DMS79 (cell line): ENCODE measurements at places on chromosomes 4 and X.
A peak's percentile ranks its signal among the peaks of the same experiment; 100 is the strongest.

DNA sequence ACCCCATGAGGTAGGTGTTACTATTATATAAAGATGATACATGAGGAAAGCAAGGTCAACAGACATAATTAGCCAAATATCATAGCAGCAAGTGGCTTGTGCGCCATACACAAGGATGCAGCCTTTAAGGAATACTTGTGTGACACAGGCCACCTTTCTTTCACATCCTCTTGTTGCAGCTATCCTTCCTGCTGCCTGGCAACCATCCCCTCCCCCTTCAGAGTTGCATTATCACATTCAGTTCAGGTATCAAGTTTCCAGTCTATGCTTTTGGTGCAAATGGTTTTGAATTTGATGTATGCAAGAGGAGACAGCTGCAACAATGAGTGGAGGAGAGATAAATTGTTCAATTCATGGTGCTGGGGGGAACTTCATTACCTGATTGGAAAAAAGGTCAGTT, 6.4 kb downstream of the ZCCHC18 start:
- DNase-seq, result no peak

GRCh38 chr4:53991821-53992220, 72.6 kb downstream of the CHIC2 start:
- DNase-seq, result no peak

- no peak for DNase-seq
Observed at GRCh38 chr4:105558277-105558676, 5.9 kb downstream of the ARHGEF38 start.

DNA sequence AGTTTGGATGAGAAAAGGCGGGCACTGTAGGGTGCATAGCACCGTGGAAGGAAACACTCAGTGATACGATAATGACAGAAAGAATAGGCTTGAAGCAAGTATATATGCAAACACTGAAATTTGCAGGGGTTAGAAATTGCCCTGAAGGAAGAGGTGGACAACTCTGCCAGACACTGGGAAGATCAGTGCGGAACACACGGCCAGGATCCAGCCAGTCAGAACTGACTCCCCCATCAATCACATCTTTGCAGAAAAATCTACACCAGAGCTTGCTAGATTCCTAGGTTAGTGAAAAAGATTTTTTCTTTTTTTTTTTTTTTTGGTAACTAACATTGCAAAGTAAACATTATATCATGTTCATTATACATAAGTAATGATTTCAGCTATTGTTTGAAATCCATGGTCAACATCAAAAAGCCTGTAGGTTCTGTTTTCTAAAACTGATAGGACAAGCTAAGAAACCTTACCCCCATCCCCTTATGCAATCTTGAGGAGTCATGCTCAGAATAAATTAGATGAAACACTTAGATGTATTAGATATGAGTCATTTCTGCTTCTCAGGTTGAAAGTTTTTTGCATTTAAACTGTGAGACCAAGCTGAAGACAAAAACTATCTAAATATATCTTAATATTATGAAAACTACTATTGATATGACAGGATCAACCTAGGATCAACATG, 38.9 kb downstream of the TRIML1 start:
- DNase-seq, result no peak

GRCh38 chr4:138686106-138686835, 329.3 kb upstream of the NOCT start:
- DNase-seq, result no peak

GRCh38 chr4:86543560-86544309, 50.4 kb upstream of the PTPN13 start:
- no peak for DNase-seq

GRCh38 chrX:56233682-56234081, 1.5 kb downstream of the KLF8 start:
- peak; percentile 62 for DNase-seq

DNA sequence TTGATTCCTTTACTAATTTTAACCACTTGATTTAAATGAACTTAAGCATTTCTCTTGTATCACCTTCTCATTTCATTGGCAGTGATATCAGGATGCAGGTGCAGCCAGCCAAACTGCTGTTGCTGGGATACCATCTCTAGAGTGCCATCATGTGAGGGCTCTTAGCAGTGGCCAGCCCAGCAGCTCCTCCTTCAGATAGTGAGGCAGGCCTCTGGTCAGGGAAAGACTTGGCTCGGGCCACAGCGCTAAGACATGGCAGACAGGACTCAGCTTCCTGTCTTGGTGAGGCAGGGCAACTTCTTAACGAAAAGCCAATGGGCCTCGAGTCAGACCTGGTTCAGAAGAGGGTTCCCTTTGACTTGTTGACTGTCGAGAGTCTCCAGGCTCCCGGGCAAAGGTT, 50.0 kb downstream of the NOP14 start:
- peak; percentile 42 for DNase-seq

GRCh38 chrX:83516597-83516996, 8.5 kb downstream of the POU3F4 start:
- DNase-seq, result no peak

DNA sequence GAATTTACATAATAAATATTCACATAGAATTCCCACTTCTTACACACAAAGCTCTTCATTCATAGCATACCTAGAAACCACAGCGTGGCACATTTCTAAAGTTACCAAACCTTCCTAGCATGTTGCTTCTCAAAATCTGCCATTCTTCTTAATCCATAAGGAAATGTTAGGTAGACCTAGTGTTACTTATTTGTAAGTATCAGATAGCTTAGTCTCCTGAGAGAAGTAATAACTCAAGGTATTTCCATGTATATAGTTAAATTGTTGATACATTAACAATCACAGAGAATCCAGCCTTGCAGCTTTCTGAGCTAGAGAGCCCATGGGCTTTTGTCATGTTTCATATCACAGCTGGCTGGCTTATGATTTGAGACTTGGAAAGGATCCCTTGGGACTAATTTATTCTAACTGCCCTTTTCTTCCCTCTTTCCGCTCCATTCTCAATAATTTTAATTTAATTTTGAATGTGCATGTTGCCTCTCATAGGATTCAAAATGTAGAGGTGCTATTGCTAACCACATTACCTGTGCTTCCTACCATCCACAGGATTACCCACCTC, 17.6 kb downstream of the SH3RF1 start:
- DNase-seq, result no peak

GRCh38 chr4:126766241-126766640, 866.5 kb upstream of the INTU start:
- DNase-seq, result no peak

DNA sequence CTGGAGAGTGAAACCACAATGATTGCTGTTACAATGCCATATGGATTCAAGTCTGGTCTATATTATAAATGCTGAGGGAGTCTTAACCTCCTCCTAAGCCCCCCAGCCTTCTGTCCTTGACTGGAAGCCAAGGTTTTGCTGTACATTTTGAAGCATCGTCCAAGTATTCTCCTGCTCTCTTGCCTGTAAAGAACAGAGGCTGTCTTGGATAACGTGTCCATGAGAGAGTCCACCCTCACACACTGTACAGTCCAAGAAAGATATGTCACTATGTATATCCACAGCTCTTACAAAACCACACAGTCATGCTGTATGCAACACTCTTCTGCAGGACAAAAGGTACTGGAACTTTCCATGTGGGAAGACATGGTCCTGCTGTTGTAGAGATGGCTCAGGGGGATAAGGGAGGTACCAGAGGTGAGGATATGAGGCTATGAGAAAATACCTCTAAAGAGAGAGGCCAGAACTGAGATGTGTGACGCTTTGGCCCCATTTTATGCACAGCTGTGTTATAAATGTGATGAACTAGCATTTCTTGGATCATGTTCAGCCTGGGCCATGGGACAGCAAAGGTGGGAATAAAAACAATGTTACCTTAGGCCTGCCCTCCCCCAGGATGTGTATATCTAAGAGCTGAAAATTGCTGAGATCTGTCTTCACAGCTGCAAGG, 678.6 kb downstream of the IQCM start:
- no peak for DNase-seq

- peak; percentile 60 for DNase-seq
Observed at GRCh38 chrX:154373340-154374306, 811 bp downstream of the FLNA start.
